ENCODE measurements at places on chromosomes 7 and 10. TPM values are rescaled to one million over a fixed set of nuclear protein-coding genes. Genes with fewer than 3 reads are reported as not detected.

Gene POM121C
- 18.3 TPM for total RNA-seq

Gene ZNF3
- total RNA-seq: 20.1 TPM

Gene NUTM2A
- total RNA-seq: 1.3 TPM

Gene TMEM209
- total RNA-seq: 24.2 TPM

Gene WNT16
- not detected for total RNA-seq

Gene NME8
- not detected for total RNA-seq

Gene ACSM6
- not detected for total RNA-seq

Gene SLC4A2
- 83.6 TPM for total RNA-seq

Gene METTL27
- total RNA-seq: 11.8 TPM

Gene KAZALD1
- 0.32 TPM for total RNA-seq

Gene CBLL1
- total RNA-seq: 27.5 TPM

Data from foreskin keratinocyte (primary cell).